ENCODE measurements at places on chromosomes 1 and 21.

- peak; percentile 66 for DNase-seq
These were observed 862 bp upstream of the SGIP1 start for GRCh38 chr1:66532798-66533783.

DNA sequence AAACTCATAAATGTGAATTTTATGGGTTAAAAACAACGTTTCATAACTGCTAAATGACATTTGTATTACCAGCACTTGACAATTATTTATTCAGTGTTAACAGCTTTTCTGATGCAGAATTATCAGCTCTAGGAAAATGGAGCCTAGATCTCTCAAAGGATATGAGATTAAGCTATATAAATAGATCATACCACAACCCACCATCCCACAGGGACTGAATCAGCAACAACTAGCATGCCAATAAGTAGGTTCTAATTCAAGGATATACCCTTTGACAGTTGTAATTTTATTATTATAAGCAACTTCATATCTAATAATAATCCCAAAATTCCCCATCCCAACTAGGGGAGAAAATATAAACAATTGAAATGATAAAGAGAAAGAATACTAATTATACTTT lies 275.4 kb upstream of the RGS18 start:
- DNase-seq: no peak

GRCh38 chr1:212611000-212611948 lies 2.7 kb downstream of the ATF3 start:
- DNase-seq: no peak

DNA sequence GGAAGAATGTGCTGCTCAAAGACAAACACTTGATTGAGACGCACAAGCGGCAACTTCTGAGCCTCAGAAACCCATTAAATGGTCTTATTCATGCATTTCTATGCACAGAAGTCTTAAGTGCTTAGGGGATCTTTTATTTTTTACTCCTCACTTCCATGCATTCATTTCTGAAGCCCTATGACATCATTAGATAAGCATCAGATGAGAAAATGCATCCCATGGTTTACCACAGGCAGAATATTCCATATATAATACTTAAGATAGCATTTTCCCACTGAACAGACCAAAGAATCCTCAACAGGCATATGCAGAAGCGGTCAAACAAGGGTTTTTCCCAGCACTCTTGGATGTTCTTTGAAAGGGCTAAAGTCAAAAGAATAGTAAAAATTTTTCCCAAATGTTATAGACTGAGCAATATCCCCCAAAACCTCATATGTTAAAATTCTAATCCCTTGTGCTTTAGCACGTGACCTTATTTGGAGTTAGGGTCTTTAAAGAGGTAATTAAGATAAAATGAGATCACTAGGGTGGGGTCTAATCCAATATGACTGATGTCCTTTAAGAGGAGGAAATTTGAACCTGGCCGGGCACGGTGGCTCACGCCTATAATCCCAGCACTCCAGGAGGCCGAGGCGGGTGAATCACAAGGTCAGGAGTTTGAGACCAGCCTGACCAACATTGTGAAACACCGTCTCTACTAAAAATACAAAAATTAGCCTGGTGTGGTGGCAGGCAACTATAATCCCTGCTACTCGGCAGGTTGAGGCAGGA lies 22.6 kb upstream of the FAM89A start:
- DNase-seq: no peak

GRCh38 chr1:237227476-237227875 lies 185.5 kb downstream of the RYR2 start:
- DNase-seq: no peak

DNA sequence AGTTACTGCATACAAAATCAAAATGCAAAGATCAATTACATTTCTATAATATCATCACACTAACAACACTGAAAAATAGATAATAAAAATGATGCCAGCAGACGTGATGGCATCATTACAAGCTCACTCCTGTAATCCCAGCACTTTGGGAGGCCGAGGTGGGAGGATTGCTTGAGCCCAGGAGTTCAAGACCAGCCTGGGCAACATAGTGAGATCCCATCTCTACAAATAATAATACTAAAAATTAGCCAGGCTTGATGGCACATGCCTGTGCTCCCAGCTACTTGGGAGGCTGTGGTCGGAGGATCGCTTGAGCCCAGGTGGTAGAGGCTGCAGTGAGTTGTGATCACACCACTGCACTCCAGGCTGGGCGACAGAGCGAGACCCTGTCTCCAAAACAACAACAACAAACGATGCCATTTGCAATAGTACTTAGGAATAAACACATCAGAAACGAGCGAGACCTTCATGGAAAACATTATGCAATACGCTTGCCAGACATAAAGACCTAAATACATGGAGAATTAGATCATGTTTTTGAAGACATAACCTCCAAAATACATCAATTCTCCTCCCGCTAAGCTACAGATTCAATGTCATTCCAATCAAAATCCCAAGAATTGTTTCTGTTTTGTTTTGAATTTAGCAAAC lies 86.6 kb upstream of the ERRFI1 start:
- DNase-seq: no peak

GRCh38 chr21:46191686-46192575 lies 7.7 kb upstream of the SPATC1L start:
- DNase-seq: no peak

DNA sequence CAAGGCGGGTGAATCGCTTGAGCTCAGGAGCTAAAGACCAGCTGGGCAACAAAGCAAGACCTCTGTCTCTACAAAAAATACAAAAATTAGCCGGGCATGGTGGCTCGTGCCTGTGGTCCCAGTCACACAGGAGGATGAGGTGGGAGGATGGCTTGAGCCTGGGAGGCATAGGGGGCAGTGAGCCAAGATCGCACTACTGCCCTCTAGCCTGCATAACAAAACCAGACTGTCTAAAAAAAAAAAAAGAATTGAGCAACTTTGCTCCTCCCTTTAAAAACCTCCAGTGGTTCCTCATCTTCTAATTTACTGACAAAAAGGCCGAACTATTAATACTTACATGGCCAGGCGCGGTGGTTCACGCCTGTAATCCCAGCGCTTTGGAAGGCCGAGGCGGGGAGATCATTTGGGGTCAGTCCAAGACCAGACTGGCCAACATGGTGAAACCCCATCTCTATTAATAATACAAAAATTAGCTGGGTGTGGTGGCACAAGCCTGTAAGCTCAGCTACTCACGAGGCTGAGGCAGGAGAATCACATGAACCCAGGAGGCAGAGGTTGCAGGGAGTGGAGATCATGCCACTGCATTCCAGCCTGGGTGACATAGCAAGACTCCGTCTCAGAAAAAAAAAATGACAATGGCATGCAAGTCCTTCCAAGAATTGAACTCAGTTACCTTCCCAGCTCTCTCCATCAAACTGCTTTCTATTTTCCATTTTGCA lies 4.4 kb downstream of the ACBD3 start:
- no peak for DNase-seq

DNA sequence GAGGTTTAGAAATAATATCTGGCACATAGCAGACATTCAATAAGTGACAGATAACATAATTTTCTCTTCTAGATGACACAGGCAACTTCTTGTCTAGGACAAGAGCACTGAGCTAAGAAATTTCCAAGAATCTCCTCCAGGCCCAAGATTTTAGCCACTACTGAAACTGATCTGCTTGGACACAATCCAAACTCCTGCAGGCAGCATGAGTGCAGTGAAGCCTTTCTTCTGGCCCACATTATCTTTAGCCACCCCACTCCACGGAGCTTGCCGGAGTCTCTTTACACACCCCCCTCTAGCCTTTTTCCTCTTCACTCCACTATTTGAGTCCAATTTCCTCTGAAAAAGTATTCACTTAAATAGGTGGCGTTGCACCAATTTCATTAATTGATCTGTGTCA lies 142.9 kb upstream of the DUSP10 start:
- no peak for DNase-seq

- DNase-seq: no peak
These were observed 8.7 kb downstream of the SMG7 start for GRCh38 chr1:183480971-183481441.

- no peak for DNase-seq
These were observed 28.8 kb downstream of the SHISA4 start for GRCh38 chr1:201917362-201918033.

- DNase-seq: no peak
These were observed 225.6 kb downstream of the BRINP3 start for GRCh38 chr1:190252046-190252445.

- no peak for DNase-seq
These were observed 51.4 kb downstream of the CDC7 start for GRCh38 chr1:91552091-91552490.

GRCh38 chr1:167082511-167083027 lies 7.6 kb downstream of the GPA33 start:
- DNase-seq: peak; percentile 46

GRCh38 chr1:76881762-76882161 lies 14.5 kb downstream of the ST6GALNAC5 start:
- DNase-seq: no peak

GRCh38 chr1:167428395-167428794 lies 89.9 kb downstream of the CD247 start:
- DNase-seq: no peak

DNA sequence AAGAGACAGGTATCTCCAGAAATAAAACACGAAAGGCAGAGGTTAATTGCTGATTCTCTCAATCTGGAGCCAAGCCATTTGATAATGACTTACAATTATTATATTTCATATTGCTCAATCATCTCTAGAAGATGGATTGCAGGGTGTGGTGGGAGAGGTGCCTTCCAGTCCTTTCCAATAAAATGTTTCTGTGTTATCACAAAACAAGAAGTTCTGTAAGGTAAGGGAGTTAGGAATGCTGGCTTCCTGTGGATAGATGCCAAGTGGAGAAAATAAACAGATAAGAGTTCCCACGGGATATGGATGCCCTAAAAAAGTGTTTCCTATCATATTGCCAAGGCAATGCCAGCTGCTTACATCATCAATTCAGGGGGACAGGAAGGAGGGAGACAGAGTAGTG lies 7.2 kb upstream of the CCN1 start:
- DNase-seq: no peak

GRCh38 chr1:206831650-206832049 lies 33.8 kb upstream of the IL20 start:
- no peak for DNase-seq

- no peak for DNase-seq
These were observed 3.0 kb downstream of the DMRTB1 start for GRCh38 chr1:53462193-53462592.

Data from pancreas (tissue), 10 donors.